ENCODE measurements at places on chromosomes 1 and 21.

DNA sequence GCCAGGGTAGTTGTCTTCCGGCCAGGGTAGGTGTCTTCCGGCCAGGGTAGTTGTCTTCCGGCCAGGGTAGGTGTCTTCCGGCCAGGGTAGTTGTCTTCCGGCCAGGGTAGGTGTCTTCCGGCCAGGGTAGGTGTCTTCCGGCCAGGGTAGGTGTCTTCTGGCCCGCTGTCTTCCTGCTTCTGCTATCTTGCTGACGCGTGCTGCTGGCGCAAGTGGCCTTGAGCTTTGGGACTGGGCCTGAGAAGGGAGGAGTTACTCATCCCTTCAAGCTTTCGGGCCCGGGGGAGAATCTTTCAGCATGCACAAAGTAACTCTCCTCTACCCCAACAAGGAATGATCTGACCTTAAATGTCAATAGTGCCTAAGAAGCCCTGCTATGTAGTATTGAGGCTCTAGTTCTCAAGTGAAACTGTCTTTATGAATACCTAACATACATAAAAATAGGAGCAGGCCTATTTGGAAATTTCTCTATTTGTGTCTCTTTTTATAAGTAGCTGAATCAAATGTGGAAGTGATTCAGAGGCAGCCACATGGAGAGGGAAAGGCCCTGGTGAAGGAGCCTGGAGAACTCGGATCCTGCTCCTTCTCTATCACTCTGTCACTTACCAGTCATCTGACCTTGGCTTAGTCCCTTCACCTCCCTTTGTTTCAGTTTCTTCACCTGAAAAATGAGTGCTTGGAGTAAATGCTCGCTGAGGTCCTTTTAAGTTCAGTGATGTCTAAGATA, 65.6 kb downstream of the RGL1 start:
- no peak for DNase-seq

DNA sequence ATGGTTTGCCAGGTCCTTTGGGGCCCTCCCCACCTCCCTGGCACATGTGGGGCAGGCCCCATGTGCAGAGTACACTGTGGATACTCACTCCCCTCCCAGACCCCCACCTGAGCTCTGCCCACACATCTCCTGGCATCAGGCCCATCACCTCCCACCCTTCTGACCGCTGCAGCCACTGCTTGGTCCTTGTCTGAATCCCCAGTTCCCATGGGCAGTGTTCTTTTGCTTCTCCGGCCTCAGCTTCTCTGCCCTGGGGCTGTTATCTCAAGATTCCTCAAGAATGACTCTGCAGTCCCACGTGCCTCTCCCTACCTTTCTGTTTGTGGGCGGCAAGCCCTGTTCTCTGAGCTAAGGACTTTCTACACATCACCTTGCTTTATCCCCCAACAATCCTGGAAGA, 187.7 kb upstream of the EDN2 start:
- no peak for DNase-seq

DNA sequence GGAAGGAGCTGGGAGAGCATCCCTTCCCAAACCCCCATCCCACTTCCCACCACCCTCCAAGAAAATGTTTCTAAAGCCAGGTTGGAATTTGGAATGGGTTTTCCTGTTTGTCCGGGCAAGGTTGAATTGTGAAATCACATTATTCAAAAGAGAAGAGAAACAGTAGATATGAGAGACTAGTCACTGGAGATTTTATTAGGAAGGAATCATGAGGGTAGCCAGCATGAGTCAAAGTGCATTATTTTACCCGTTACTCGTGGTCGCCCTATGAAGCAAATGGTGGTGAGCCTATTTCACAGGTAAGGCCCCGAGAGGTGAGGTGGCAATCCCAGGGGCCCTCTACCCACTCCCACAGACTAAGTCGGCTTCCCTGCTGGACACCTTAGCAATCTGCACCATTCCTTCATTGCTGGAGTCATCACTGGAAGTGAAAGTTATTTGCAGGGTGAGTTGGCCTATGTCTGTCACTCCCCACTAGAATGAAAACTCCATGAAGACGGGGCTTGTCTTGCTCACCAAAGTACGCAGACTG, 52.8 kb downstream of the TOMM20 start:
- no peak for DNase-seq

- DNase-seq, result no peak
These were observed 30.7 kb upstream of the SPOCD1 start for GRCh38 chr1:31846484-31846883.

DNA sequence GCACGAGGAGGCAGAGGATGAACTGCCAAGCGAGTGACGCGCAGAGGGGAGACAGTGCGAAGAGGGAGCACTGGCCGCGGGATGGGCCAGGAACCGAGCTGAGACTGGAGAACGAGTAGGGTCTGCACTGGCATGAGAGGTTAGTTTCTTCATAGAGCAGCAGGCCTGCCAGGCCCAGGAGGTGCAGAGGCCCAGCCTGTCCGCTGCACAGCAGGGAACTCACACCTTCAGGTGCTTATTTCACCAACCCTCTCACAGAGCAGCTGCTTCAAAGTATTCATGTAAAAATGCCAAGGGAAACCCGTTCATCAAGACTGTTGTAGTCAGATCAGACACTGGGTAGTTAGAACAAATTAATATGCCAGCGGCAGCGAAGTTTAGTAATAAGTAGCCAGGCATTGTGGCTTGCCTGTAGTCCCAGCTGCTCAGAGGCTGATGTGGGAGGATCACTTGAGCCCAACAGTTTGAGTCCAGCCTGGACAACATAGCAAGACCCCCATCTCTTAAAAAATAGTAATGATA, 144.5 kb downstream of the SLC45A1 start:
- DNase-seq, result no peak

DNA sequence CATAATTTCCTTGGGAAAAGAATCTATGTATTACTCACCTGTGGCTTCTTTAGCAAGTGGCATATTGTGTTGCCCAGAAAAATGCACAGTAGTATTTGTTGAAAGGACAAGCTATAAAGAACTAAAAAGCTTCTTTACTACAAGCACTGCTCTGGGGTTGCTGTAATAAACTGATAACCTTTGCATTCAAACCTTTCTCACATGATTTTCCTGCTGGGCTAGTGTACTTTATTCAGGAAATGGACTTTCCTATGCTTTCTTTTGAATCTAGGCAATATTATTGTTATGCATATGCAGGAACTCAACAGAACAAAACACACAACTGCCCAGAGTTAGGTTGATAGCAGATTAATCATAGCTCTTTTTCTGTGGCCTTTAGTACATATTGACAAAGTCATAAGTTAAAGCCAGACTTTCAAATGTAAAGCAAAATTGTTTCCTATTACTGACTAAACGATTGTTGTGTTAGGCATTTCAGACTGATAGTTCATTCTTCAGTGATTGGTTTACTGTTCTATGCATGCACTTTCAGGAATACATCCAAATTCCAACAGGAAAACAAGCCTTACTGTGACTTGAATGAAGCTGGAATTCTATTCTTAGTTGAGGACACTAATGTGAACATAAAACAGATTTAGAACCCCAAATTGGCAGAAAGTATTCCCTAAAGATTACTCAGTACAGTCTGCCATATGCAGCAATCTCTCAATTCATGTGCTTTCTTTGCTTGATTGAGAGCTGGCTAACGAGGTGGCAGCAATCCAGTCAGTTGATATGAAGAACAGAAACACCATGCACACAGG, 564.3 kb upstream of the NEGR1 start:
- no peak for DNase-seq

- DNase-seq, result no peak
These were observed 48.3 kb downstream of the CLIC4 start for GRCh38 chr1:24793447-24794129.

GRCh38 chr1:245546875-245547274, 392.1 kb downstream of the KIF26B start:
- DNase-seq, result no peak

DNA sequence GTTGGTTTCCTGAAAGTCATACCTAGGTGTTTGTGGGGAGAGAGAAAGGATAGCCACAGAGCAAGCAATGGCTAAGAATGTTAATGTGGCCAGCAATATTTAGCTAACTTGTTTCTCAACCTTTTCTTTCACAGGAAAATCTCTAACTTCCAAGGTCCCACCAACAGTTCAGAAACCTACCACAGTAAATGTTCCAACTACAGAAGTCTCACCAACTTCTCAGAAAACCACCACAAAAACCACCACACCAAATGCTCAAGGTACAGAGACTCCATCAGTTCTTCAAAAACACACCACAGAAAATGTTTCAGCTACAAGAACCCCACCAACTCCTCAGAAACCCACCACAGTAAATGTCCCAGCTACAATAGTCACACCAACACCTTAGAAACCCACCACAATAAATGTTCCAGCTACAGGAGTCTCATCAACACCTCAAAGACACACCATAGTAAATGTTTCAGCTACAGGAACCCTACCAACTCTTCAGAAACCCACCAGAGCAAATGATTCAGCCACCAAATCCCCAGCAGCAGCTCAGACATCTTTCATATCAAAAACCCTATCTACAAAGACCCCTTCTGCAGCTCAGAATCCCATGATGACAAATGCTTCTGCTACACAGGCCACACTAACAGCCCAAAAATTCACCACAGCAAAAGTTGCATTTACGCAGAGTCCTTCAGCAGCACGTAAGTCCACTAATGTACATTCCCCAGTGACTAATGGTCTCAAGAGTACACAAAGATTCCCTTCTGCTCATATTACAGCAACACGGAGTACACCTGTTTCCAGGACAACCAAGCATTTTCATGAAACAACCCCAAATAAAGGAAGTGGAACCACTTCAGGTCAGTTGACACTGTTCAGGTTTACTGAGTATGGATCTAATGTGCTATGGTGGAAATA, 15.3 kb downstream of the CD55 start:
- DNase-seq, result no peak

DNA sequence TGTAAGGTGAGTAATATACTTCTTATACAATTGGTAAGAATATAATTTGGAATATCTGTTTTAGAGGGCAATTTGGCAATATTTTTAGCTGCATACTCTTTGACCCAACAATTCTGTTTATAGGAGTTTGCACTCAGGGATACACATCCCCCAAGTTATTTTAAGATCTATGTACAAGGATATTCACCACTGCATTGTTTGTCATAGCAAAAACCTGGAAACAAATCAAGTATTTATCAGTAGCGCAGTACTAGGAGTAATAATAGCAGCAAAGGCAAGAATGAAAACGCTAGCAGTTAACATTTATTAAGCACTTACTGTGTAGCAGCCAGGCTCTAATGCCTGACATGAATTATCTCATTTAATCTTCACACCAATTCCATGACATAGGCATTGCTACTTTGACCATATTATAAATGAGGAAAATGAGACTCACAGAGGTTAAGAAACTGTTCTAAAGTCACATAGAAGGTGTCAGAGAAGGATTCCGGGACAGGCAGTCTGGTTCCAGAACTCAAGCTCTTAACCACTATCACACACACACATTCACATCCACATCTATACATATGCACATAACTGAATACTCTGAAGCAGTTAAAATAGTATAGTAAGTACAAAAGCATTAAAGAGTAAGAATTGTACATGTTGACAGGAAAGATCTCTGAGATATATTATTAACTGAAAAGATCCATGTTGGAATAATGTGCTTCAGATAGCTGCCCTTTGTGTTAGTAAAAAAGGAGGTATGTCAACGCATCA, 30.6 kb downstream of the PHC2 start:
- no peak for DNase-seq

- DNase-seq, result no peak
These were observed at the start of gene BARHL2 for GRCh38 chr1:90716552-90717355. Gene BARHL2, minus strand, starts transcription at chr1:90717302. Its CDS starts 107 bp downstream, at chr1:90717195.

DNA sequence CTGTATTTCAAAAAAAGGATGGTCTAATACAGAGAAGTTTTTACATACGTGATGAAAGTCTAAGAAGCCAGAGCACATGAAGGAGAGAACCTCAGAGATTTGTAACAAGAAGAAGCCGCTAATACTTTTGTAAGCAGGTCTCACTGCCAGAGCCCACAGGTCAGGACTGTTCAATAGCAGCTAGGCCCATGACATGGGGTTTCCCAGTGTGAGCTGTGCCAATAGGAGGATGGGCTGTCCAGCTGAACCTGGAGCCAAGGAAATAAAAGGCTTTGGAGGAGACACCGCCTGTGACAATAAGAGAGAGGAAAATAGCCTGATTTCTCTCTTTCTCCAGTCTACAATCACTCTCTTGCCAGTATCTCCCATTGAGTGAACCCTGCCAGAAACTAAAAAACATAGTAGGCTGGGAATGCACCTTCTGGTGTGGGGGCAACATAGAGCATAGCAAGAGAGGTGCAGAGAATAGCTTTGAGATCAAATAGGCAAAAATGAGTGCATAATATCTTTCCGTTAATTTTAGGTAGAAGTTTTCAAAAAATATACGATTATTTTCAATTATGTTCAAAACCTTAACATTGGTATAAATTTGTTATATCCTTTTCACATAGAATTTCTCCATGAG, 360.3 kb downstream of the NEGR1 start:
- no peak for DNase-seq

DNA sequence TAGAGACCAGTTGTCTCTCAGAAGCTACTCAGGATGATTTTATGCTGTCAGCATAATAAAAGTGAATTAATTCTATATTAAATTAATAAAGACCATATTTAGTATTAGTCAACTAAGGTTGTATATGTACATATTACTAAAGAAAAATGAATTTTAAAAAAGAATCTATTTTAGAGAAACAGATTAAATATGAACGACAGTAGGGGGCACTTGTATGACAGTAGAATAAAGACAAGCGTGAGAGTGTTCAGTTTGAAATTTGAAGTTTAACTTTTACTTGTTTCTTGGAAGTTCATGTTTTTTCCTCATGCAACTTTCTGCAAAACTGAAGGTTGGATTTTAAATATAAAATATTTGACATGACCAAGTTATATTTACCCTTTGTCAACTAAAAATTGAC, 67.9 kb upstream of the MACF1 start:
- no peak for DNase-seq

DNA sequence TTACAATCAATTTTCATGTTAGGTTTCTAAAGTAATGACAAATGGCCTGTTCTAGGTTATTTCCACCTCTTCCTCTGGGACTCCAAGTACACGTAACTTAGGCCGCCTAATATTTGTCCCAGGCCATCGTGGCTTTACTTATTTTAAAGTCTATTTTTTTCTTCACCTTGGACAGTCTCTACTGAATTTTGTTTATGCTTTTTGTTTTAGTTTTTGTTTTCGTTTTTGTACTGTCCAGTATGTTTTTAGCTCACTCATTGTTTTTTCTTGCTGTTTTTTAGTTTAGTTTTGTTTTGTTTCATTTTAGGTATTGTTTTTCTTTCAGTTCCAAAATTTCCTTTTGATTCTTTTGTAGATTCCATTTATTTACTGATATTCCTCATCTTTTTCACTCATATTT, 187.7 kb upstream of the RNPC3 start:
- DNase-seq, result no peak

DNA sequence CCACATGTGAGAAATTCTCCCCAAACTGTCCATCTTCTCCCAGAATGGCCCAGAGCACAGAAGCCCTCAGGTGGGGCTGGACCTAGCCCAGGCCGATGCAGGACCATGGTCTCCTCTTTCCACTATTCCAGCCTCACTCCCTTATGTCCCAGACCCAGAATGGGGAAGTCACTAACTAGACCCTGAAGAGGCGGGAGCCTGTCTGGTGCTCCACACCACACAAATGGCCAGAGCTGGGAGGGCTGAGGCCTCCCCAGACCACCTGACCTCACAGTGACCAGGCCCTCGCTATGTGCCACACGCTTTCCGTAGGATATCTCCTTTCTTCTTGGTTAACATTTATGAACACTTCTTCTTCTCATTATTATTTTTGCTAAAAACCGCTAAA, 54.9 kb upstream of the EDN2 start:
- DNase-seq, result no peak
